NCI-H2081 treated with DMSO at 0.1 percent for 48 hours (cell line): ENCODE measurements at places on chromosomes 1 and 21.

- DNase-seq = no peak
These were observed 10.1 kb upstream of the SERTAD4 start for GRCh38 chr1:210222340-210223006.

DNA sequence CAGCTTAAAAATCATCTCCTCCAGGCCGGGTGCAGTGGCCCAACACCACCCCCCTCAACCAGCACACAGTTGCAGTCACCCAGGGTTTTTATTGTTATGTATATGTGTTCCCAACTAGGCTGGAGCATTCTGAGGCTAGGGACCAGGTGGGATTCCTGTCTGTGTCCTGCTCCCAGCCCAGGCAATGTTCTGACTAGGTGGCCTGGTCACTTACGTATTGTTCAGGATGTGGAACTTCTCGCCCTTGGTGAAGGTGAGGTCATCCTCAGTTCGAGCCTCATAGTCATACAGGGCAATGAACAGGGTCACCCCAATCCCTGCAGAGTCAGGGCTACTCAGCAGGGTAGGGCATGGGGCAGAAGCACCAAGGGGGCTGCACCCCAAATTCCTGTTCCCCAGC, 12.2 kb downstream of the FGR start:
- no peak for DNase-seq

DNA sequence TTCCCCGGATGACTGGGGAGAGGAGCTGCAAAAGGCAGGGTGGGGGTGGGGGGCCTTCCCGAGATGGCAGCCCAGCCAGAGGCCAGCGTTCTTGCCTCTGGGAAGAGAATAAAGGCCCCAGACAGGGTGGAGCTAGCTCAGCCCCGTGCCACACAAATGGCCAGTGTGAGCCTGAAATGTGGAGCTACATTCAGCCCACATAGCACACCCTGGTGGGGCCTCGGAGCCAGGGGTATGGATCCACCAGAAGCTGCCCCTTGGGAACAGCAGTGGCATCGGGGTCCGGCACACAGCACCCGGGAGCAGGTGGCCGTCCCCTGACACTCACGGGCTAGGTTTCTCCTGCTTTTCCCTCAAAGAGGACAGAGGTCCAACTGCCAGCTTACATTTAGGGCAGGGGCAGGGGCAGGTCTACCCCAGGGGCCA, 93.9 kb downstream of the PDE9A start:
- DNase-seq = no peak

DNA sequence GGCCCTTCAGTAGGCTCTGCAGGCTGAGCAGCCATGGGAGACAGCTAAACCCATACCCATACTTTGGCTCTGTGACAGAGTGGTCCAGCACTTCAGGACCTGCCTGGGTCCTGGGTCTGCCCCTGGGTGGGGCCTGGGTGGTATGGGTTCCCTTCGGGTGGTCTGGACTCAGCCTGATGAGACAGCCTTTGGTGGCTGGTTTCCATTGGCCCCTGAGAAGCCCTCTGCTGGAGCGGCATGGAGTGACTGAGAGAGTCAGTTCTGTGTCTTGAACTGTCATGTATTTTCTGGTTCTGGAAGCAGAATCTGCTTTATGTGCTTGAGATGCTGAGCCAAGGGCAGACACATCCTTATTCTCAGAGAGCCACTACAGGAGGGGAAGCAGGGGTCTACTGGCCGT, 31.3 kb upstream of the KCNA2 start:
- DNase-seq = no peak

DNA sequence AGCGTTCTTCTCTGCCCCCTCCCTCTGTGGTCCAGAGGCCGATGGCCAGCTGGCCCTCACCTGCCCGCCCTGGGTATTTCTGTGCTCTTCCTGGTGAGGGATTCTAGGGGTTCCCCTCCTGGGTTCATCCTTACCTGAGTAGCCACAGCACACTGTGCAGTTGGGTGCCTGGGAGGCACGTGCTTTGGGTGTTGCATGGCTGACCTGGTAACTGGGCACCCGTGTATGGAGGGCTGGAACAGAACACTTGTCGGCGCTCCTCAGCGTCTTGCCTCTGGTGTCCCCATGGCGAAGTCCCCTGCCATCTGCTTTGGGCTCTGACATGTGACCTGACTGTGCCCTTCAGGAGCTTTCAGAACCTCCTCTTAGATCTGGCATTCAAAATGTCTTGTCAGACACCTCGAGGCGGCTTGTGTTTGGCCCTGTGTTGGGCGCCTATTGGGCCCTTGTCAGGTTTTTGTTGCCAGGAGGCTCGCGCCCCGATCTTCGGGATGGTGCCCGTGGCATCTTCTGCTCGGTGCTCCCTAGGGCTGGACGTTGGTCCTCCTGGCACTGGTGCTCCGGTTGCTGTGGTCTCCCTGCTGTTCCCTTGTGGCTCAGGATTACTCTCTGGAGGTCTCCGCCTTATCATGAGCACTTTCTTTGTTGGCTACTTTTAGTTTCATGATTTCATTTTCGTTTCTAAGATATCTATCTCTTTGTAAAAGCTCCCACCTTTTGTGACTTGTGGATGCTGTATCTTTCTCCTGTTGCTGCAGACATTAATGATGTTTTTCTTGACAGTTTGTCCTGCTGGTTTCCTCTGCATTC, 28.5 kb downstream of the SKI start:
- no peak for DNase-seq

DNA sequence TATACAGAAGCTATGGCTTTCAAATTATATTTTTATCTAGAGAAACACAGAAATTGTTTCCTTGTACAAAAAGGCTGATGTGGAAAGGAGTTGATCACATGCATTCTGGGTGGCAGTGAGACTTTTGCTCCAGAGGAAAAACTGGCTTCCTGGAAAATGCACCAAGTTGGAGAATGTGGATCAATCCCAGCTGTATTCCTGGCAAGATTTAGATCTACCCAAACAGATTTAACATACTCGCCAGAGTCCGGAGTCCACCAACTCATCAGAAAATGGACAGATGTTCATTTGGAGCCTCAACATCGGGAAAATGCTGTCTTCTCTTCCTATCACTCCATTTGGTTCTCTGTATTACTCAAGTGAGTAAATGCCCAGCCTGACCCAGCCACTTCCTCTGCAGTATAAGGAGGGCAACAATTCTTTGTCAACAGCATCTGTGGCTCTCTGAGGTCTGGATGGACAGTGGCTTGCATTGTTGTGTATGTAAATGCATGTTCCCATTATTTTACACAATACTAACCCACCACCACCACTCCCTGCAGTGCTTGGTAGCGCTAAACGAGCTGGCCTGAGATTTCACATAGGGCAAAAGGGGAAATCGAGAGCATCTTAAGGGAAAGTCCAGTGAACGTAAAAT, 226.2 kb upstream of the IRF2BP2 start:
- DNase-seq = no peak

DNA sequence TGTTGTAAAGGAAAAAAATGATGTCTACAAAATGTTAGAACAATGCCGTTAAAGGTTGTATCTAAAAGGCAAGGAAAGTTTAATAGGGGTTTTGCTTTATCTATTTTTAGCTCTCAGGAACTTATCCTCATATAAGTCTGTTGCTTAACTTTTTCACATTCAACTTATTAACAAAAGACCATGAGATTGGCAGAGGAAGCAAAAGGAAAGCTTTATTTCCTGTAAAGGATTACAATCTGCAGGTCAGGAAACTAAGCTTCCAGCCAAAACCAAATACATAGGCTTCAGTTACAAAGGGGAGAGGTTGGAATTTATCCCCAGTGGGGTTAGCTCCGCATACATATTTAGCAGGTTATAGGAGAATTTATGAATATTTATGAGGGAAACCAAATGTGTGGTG, 58.7 kb upstream of the KIAA1614 start:
- no peak for DNase-seq

GRCh38 chr1:17502326-17502778, 37.1 kb upstream of the ARHGEF10L start:
- no peak for DNase-seq

GRCh38 chr1:151047591-151047924, at the start of gene C1orf56:
Gene C1orf56, plus strand, starts transcription at chr1:151047751. Its CDS starts 97 bp downstream, at chr1:151047848.
- DNase-seq = peak; percentile 39

GRCh38 chr1:221517961-221518360, 223.9 kb downstream of the DUSP10 start:
- no peak for DNase-seq

- no peak for DNase-seq
These were observed 353.3 kb downstream of the PBX1 start for GRCh38 chr1:164912290-164912689.

GRCh38 chr1:9659328-9659727, 7.8 kb downstream of the PIK3CD start:
- no peak for DNase-seq

GRCh38 chr1:97105531-97105930, 383.9 kb downstream of the PTBP2 start:
- no peak for DNase-seq

- no peak for DNase-seq
These were observed 1.4 kb upstream of the KRTAP10-2 start for GRCh38 chr21:44552681-44553080.

DNA sequence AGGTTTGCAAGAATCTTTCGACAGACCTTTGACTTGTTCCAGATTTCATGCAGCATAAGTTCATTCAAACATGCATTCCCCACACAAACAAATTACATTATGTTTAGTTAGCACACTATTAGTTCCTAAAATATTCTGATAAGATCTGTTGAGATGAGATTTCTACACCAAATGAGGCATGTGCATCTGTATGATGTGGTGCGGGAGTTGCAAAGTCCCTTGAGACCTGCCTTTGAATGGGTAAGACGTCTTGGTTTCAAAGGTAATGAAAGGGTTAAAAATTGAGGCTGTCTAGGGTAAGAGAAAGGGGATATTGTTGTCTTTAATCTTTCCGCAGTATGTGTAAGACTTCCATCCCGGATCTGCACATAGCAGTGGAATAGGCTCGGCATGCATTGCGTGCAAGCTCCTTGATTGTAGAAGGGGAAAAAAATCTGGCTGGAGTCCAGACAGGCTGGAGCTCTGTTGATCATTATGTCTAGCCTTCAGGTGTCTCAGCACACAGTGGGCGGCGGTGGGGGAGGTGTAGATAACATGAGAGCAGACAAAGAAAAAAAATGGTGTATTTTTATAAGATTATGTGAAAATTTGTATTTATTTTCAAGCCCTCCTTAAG, 296.6 kb downstream of the PTPRC start:
- peak; percentile 97 for DNase-seq

DNA sequence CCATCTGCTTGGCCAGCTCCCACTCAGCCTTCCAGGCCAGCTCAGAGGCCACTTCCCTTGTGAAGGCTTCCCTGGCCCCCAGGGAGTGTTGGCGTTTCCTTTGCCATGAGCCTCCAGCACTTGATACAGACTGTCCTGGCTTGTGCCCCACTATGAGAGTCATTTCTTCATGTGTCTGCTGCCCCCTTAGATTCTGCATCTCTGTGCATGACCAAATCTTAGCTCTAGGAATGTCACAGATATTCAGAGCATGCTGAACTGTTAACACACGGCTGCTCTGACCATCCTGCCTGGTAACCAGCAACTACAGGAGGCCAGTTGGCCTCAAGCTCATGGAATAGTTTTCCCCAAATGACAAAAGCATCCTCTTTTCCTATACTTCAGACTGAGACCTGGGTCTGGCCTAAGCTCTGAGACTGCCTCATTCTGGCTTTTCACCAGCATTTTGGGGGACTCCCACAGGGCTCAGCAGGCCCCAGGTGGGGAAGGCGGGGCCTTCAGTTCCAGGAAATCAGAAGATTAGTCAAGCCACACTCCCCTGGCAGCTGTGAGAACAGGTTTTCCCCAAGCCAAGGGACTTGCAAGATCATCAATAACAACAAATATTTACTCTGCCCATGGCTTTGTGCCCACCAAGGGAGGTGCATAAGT, 182.6 kb upstream of the EDN2 start:
- no peak for DNase-seq

DNA sequence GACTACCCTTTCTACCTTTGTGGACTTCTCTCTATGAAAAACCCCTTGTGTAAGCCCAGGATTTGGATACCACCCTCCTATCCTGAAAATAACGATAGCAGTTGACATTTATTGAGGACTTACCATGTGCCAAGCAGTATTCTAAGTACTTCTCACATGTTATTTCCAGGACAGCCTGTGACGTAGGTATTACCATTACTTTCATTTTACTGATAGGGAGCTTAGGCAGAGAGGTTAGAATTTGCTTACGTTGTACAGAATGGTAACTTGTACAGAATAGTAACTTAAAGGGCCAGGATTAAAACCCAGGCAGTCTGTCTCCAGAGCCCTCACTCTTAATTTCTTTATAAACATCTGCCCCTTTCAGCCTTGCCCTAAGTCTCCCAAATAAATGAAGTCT, 138.3 kb downstream of the NTMT2 start:
- no peak for DNase-seq
